Activated B cell treated with CpG ODN at 0.5 μM for 24 hours (primary cell): ENCODE measurements at places on chromosomes 6 and 20.
A peak's percentile ranks its signal among the peaks of the same experiment; 100 is the strongest.

GRCh38 chr6:138526822-138527235 lies 27.5 kb upstream of the NHSL1 start:
- peaks cover 11% of the 10 kb centered on the region for H3K27me3 ChIP-seq
- H3K36me3 ChIP-seq = no peaks in the 10 kb centered on the region
- no peak overlapping the region for H3K4me3 ChIP-seq
- H3K4me1 ChIP-seq = no peaks in the 10 kb centered on the region

GRCh38 chr6:106648651-106649308 lies 19.4 kb downstream of the QRSL1 start:
- H3K27me3 ChIP-seq = no peaks in the 10 kb centered on the region
- H3K4me1 ChIP-seq = peaks cover 48% of the 10 kb centered on the region
- H3K27ac ChIP-seq = peak overlapping the region; percentile 96

- no peak overlapping the region for H3K4me3 ChIP-seq
- no peaks in the 10 kb centered on the region for H3K36me3 ChIP-seq
- peaks cover 11% of the 10 kb centered on the region for H3K4me1 ChIP-seq
- no peak for DNase-seq
- H3K27me3 ChIP-seq = peaks cover 4% of the 10 kb centered on the region
- no peak overlapping the region for H3K27ac ChIP-seq
Observed at GRCh38 chr20:23249541-23249940, 101.0 kb upstream of the NXT1 start.

- peak overlapping the region; percentile 56 for H3K4me3 ChIP-seq
- H3K27me3 ChIP-seq = no peaks in the 10 kb centered on the region
- H3K36me3 ChIP-seq = peaks cover 84% of the 10 kb centered on the region
- no peak overlapping the region for H3K27ac ChIP-seq
- peaks cover 36% of the 10 kb centered on the region for H3K4me1 ChIP-seq
Observed at GRCh38 chr6:36204068-36204753, 7.7 kb downstream of the BRPF3 start.

DNA sequence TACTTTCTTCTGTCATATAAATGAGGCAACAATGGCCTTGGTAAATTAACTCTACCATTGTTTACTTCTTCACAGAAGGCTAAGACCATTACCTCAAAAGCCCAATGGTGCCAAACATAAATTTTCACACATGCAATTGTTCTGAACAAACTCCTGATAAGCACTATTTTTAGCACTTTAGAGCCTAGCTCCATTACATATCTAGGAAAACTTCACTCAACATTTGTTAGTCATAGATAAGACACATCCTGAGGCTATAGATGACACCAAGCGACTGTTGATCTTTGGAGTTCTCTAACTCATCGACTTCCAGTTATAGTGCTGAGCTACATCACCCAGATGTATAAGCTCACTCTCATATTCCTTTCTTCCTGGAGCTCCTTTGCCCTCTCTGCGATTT lies 245.9 kb downstream of the EYS start:
- H3K4me1 ChIP-seq = no peaks in the 10 kb centered on the region
- H3K36me3 ChIP-seq = no peaks in the 10 kb centered on the region
- no peak for DNase-seq
- no peaks in the 10 kb centered on the region for H3K27me3 ChIP-seq
- no peak overlapping the region for H3K27ac ChIP-seq

DNA sequence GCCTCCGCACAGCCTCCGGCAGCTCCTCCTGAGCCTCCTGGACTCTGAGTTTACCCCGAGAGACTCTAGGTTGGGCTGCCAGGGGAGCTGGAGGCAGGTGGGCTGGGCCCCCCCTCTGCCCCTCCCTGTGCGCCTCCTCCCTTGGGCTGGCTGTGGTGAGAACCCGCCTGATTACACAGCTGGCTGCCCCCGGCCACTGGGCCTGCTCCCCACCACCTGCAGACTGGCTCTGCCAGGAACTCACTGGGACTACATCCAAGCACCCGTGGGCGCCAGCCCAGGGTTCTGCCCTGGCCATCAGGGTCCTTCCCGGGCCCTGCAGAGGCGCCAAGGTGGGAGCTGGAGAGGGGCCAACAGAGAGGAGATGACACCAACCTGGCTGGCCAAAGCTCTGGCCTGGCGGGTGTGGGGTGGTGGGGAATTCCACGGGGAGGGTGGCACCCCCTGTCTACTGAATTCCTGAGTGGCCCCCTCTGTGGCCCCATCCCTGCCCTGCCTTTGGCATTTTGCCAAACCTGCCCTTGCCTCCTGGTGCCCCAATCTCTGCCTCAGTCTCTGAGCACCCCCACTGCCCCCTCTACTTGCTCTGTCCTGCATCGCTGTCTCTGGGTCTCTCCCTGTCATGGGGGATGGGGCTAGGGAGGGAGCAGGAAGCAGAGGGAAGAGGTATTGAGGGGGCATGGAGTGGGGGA lies 21.9 kb upstream of the CDH22 start:
- H3K36me3 ChIP-seq = no peaks in the 10 kb centered on the region
- H3K4me1 ChIP-seq = peaks cover 4% of the 10 kb centered on the region
- H3K4me3 ChIP-seq = no peak overlapping the region
- H3K27ac ChIP-seq = no peak overlapping the region
- peaks cover 39% of the 10 kb centered on the region for H3K27me3 ChIP-seq
- DNase-seq = no peak
